SK-N-SH treated with all-trans-retinoic acid at 6 μM for 48 hours (cell line): ENCODE measurements at places on chromosomes 3 and 15.
A peak's percentile ranks its signal among the peaks of the same experiment; 100 is the strongest.

- no peak for ATAC-seq
Measured at GRCh38 chr3:104785947-104786346, 580.8 kb upstream of the ALCAM start.

DNA sequence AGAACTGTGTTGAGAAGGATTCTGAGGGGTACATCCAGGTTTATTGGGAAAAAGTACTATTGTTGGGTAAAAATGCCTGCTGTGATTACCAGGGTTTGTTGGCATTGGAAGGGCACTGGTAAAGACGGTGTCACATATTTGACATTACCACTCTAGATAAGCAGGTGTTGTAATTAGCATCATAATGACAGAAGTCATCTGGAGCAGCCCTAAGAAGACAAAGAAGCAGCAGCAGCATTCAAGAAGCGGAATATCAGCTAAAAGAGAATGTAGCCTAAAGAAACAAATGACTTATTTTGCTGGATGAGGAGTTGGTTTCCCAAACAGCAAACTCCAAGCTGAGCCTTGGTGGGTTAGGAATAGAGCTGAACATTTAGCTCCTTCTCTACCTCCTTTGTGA is 30.5 kb upstream of the ZFAND6 start:
- no peak for ATAC-seq

DNA sequence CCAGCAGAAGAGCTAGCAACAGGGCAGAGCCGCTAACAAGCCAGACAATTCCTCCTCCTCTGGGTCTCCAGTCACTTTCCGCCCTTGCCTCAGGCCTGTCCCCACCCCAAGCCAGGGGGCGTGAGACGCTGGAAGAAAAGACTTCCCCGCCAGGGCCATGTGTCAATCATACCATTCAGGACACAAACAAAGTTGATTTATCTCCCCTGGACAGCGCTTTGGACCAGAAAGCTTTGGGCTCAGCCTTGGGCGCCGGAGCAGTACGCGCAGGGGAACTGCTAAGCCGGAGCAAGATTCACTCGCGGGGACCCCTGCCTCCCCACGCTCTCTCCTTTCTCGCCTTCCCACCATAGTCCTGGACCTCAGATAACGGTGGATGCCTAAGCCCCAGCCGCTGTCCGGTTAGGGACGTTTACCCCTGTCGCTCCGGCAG is 479 bp downstream of the LRRC2 start:
- ATAC-seq: no peak

GRCh38 chr3:119346076-119346496 is 51.9 kb downstream of the ARHGAP31 start:
- no peak for ATAC-seq

GRCh38 chr15:100909565-100909964 is 9.6 kb upstream of the LRRK1 start:
- ATAC-seq: no peak

GRCh38 chr3:100577382-100578008 is 31.9 kb upstream of the ADGRG7 start:
- ATAC-seq: no peak

- ATAC-seq: peak; percentile 86
Measured at GRCh38 chr15:79724312-79724711, 172.5 kb downstream of the MTHFS start.

DNA sequence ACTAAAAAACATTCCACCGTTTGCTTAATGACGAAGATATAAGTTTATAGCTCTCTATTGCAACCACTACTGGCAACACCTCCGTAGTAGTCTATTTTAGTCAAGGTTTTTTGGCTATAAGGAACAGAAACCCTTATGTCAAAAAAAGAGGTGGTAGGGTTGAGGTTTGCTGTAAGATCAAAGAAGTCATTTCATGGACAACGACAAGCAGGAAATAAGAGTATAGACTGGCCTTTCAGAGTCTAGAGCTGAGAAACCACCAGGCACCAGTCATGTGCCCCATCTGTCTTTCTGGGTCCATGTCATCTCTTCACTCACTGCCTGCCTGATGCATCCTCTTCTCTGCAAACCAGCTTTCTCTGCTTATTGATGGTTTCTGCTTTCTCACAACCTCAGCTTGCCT is 42.7 kb downstream of the THBS1 start:
- no peak for ATAC-seq

- peak; percentile 93 for ATAC-seq
Measured at GRCh38 chr15:40782609-40783227, 12.9 kb downstream of the C15orf62 start.

- ATAC-seq: peak; percentile 29
Measured at GRCh38 chr3:195895861-195896360, 12.4 kb downstream of the TNK2 start.

DNA sequence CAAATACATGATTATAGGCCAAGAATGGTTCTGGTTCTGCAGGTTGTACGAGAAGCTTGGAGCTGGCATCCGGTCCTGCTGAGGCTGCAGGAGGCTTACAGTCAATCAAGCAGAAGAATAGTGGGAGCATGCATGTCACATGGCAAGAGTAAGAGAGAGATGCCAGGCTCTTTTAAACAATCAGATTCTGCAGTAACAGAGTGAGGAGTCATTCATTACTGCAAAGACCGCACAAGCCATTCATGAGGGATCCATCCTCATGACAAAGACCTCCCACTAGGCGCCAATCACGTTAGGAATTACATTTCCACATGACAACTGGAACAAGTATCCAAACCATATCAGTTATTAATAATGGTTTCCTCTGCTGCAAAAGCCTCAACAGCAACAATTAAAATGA is 536.8 kb downstream of the CADM2 start:
- ATAC-seq: no peak

DNA sequence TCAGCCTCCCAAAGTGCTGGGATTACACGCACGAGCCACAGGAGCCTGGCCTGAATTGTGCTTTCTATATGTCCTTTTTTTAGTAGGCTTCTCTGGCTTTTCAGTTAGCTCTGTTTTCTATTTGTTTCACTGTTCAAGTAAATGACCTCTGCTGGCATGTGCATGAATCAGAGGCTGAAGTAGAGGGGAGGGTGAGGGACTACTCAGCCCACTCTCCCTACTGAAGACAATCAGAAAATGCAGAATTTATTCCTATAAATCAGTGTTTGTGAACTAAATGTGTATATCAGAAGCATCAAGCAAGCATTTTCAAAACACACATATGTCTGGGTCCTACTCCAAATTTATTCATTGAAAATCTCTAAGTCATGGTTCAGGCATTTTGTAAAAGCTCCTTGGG is 45.0 kb downstream of the ZMAT3 start:
- peak; percentile 48; the same call in 2 of the 3 replicates for ATAC-seq

DNA sequence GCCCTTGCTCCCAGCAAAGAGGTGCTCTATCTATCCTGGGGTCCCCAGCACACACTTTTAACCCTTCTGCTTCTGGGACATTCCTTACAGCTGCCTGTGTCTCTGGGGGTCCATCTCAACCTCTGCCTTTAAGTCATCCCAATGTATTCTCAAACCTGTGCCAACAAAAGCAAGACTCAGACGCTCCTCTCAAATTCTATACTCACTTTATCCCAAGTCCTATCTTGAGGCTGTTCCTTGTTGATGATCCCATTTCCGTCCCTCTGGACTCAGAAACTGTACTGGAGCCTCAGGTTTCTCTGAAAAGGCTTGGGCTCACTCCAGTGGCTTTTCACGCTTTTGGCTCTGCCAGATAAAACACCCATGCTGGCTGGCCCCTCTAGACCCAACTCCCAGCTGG is 69.7 kb downstream of the XXYLT1 start:
- no peak for ATAC-seq

GRCh38 chr15:68210821-68211655 is 5.9 kb upstream of the CALML4 start:
- peak; percentile 91 for ATAC-seq

GRCh38 chr15:31341496-31342195 is 15.0 kb downstream of the KLF13 start:
- no peak for ATAC-seq

- peak; percentile 69 for ATAC-seq
Measured at GRCh38 chr3:57596495-57597126, 533 bp downstream of the ARF4 start.

GRCh38 chr3:191262650-191263049 is 63.6 kb downstream of the OSTN start:
- no peak for ATAC-seq

GRCh38 chr15:78110096-78110495 is 17.7 kb downstream of the SH2D7 start:
- no peak for ATAC-seq

DNA sequence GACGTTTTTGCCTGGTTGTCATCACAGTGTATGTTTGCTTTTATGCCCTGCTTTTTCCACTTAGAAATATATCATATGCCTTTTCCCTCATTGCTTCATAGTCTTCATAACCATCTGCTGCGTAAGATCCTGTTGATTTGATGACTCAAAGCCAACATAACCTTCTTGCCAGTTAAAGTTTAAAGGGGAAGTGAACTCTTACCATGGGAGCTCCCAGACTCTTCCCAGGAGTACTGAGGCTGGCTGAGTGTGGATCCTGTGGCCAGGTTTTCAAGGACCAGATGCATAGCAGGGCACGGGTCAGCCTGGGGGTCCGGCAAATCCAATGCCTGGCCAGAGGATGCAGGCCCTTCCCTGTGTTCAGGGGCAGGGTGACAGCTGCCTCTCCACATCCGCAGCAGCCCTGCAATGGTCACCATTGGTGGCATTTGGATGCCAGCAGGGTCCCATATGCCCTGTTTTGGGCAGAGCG is 42.0 kb upstream of the SACM1L start:
- peak; percentile 53 for ATAC-seq

DNA sequence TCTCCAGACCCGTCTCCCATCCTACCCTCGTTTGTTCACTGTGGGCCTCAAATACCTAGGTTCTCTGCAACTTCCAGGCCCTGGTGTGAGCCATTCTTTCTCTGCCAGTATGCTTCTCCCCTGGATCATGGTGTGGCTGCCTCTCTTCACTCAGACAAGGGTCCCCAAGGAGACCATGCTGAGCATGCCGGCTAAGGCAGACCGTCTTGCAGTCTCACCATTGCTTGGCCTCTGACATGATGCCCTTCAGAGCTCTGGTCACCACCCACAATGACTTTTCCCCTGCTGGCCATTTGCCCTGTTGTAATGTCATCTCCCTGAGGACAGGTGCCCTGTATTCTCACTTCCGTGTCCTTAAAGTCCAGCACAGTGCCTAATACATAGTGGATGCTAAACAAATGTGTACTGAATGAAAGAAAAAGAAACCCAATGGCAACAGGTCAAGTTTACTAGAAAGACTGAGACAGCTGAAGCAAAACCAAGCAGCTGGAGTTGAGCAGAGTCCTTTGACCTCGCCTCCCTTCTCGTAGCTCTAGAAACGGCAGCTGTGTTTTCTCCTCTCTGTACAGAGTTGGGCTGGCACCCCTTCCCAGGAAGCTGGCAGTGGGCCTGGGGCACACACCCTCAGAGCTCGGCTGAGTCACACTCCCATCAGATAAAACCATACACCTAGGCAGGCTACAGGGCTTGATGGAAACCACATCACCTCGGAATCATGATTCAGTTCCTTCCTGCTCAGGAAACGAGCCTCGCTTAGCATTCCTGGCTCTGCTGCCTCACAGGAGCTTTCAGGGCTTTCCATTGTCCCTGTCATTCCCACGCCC is 8.6 kb downstream of the TLR9 start:
- peak; percentile 74 for ATAC-seq

GRCh38 chr3:195195321-195196209 is 75.4 kb downstream of the XXYLT1 start:
- ATAC-seq: peak; percentile 20

DNA sequence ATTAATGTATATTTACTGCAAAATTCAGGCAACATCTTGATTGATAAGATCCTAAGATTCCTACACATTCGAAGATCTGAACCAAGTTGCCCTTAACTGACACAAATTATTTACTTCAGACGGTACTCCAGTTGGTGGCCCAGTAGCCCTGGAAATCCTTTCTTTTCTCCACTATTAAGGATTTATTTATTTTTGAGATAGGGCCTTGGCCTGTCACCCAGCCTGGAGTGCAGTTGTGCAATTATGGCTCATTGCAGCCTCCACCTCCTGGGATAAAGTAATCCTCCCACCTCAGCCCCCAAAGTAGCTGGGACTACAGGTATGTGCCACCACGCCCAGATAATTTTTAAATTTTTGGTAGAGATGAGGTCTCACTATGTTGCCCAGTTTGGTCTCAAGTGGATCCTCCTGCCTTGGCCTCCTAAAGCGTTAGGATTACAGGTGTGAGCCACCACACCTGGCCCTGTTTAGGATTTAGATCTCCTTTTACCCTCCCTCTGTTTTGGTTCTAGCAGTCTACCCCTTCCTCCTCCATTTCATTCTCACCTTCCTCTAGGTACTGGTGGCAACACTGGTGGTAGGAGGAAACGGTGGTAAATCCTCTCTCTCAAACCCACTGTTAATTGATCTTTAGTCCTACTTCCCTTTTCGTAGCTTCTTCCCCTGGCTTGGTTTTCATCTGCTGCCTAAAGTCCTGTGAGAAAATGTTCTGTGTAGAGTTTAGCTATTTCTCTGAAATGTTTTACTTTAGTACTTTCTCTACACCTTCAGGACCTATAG is 12.7 kb upstream of the ZNF609 start:
- ATAC-seq: no peak

DNA sequence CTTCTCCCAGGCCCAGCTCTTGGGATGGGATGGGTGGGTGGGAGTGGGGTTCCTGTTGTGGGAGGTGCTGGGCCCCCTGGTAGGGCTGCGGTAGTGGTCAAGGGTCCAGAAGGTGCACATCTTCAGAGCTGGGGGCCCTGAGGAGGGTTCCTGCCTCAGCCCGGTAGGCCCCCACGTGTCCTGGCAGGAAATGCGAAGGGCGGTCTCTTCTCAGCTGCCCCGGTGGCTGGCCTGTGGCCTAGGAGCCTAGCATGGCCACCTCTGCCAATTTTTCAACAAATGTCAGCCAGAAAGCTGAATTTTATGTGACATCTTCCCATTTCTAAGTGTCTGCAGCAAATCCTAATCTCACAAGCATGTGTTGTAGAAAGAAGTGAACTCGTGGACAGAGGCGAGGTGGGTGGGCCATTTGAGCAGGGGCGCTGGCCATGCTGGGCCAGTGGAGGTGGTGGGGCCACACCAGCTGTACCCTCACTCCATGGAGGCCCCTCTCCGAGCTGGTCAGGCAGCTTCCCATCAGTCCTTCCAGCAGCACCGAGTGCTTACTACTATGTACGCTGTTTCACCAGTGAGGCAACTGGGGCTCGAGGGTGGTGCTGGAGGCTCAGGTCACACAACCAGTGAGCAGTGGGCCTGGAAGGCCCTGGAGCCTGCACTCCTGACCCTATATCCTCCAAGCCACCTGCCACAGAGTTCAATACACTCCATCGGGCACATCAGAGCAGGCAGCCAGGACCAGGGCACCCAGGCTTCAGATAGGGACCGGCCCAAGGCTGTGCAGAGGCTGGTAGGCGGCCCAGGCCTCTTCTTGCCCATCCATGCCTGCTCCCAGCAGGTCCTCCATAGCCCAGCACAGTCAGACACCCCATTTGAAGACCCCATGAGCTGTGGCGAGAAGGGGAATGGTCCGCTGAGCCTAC is 23.2 kb downstream of the FBLN2 start:
- ATAC-seq: no peak

DNA sequence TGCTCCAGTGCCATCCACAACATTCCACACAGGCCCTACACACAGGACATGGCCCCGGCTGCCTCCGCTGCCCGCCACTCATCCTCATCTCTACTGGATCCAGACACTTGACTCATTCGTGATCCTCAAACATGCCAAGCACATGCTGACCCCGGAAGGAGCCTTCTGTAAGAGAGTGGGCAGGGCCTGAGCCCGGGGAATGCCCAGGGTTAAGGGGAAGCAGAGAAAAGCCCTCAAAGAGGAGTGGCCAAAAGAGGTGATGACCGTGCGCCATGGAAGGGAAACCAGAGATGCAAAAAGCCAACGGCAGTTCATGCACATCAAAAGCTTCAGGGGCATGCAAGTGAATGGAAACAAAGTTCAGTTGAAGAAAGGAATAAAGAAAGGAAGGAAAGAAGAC is 46.1 kb downstream of the RFTN1 start:
- ATAC-seq: no peak

- no peak for ATAC-seq
Measured at GRCh38 chr15:78018946-78019644, 58.4 kb downstream of the TBC1D2B start.
